ENCODE measurements at places on chromosomes 7 and 10.

- DNase-seq, result no peak
These were observed 55.9 kb downstream of the BAMBI start for GRCh38 chr10:28733245-28733644.

DNA sequence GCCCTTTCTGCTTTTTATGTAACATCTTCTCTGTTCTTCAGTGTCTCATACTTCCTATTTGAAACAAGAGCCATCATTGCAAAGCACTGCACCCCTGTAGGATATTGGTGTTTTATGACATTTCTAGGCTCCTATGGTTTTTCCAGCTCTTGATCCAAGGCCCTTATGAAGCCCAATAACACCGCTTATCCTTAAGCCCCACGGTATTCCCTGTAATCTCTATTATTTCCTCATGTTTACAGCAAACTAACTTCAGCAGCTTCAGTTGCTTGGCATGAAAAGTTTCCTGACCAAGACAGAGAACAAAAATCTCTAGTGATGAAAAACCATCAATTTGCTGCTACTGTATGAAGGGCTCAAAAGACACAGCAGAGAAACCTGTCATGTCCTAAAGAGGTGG lies 34.1 kb upstream of the TES start:
- no peak for DNase-seq

DNA sequence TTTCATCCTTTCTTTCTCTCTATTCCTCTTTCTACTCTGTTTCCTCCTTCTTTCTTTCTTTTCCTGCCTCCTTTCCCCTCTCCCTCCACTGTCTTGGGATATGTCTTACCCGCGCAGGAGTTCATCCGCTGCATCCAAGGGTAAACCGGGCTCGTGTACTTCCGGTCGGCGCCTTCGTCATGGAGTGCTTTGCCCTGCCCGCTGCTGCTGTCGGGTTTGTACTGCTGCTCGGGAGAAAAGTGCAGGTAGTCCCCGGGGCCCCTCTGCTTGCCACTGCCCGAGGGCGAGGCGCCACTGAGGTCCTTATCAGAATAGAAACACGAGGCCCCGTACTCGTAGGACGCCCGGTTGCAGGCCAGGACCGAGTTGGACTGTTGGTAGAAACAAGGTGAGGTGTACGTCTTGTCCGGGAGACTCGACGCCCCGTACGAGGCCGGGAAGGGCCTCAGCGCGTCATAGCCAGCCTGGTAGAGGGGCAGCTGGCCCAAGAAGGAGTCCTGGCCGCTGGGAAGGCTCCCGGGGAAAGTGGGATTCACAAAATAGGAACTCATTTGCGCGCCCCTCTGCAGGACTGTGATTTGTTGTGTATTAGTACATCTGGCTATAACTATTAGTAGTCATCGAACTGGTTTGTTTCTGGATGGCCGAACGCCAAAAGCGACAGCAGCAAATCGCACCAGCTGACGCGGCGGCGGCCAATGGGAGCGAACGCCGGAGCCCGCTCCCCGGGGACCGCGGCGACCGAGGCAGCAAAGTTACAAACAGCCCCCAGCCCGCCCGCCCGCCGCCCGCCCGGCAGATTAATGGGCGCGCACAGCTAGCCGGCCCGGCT lies at the start of gene HOXA6:
Gene HOXA6 (minus strand): TSS at position 576 of the 832 bp plus-strand sequence. CDS start 25 bp downstream, at position 551.
- DNase-seq, result no peak

GRCh38 chr10:65197935-65198334 lies 1676.7 kb downstream of the REEP3 start:
- no peak for DNase-seq

GRCh38 chr7:138974103-138974502 lies 7.1 kb downstream of the KIAA1549 start:
- DNase-seq, result no peak

DNA sequence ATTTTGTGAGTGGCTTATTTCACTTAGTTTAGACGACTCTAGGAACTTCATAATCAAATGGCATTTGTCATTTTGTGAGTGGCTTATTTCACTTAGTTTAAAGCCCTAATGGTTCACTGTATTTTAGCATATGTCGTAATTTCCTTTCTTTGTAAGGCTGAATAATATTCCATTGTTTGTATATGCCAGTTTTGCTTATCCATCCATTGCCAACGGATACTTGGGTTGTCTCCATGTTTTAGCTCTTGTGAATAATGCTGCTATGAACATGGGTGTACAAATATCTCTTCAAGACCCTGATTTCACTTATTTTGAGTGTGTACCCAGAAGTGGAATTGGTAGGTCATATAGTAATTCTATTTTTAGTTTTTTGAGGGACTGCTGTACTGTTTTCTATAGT lies 31.8 kb downstream of the DOCK1 start:
- DNase-seq, result no peak

DNA sequence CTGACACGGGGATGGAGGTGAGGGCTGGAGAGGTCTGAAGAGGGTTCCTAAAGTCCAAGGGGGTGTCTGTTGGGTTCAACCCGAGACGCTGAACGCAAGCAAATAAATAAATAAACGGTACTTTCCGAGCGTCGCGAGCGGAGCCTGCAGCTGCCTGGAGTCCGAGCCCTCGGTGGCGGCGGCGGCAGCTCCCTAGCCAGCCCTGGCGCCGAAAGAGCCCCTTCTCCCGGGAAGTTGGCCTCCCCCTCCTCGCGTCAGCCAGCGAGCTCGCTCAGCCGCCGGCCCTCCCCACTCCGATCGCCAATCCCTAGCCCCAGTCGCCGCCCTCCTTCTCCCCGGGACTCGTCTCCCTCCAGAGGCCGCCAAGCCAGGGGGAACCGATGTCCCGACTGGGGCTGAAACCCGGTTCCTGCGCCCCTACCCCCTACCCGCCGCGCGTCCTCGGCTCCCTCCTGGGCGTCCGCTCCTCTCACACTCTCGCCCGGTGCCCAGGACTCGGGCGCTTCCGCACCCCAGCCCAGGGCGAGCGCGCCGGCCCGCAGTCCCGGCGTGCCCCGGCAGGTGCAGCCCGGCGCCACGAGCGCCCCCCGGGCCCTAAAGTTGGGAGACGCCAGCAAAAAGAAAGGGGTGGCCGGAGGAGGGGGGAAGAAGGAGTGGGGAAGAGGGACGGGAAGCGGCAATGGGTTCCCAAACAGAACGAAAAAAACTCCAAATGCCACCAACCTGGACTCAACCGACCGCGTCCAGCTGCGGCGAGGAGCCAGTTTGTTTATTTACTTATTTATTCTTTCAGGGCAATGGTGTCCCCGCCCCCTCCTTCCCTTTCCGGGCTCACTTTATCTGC lies at the start of gene GFRA1:
Gene GFRA1 (minus strand): TSS at position 767 of the 844 bp plus-strand sequence. CDS start 1,177 bp downstream, outside the sequence.
- no peak for DNase-seq

GRCh38 chr10:118101501-118101900 lies 54.8 kb upstream of the RAB11FIP2 start:
- DNase-seq, result no peak

GRCh38 chr7:52799817-52800216 lies 235.6 kb upstream of the POM121L12 start:
- DNase-seq, result no peak

GRCh38 chr7:89770161-89770560 lies 384.1 kb upstream of the STEAP1 start:
- no peak for DNase-seq

DNA sequence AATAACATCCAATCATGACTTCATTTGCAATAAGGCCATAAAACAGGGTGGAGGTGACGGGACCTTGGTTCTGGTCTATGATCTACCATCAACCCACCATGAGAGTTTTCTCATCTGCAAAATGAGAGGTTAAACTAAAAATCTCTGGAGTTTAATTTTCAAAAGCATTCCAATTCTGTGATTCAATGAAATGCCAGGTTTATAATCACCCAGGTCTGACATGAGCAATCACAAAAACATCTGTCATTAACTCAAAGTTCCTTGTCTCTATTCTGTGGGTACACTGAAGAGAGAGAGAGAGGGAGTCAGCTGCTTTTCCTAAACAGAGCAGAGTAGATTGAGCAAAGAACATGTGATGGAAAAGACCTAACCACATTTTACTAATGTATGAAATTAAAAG lies 75.4 kb downstream of the NUDCD3 start:
- no peak for DNase-seq

DNA sequence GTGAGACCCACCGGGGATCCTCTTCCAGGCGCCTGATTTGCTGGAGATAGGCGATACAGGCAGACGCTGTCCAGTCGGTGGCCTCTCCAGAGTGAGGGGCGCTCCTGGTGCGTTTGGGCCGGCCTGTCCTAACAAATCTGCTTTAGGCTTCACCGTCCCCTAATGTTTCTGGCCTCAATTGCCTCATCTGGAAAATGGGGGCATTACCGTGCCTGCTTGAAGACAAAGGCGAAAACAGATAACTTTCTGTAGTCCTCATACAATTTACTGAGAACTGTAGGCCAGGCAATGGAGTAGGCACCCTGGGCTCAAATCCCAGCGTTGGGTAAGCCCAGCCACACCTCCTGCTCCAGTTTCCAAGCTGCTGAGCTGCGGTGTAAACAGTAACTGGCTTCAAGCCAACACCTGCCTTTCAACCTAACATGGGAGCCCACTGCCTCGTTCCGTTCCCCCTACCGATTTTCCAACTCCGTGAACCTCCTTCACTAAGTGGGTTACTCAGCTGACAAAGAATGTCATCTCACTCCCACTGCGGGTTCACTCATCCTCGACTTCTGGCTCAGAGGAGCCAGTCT lies 589 bp upstream of the ZFAND4 start:
- DNase-seq, result no peak

- DNase-seq, result no peak
These were observed at the start of gene HEPACAM2 for GRCh38 chr7:93226310-93226709. Gene HEPACAM2 (minus strand): TSS chr7:93226469.

GRCh38 chr10:60967260-60967659 lies 23.3 kb upstream of the RHOBTB1 start:
- no peak for DNase-seq

DNA sequence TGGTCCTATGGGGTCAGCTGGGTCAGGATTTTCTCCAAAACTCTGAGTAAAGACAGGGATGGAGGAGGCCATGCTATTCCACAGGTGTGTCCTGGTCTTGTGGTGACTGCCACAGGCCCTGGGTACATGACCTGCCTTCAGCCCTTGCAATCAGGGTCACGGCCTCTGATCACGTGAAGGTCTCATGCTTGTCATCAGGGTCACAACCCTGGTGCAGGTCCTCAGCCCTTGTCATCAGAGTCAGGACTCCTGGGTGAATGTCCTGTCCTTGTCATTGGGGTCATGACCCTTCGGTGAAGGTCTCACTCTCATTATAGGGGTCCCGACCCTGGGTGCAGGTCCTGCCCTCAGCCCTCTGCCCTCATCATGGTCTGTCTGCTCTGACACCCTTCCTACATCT lies 21.9 kb upstream of the TBRG4 start:
- DNase-seq, result no peak

- peak; percentile 10 for DNase-seq
These were observed at the start of gene PRKG1 for GRCh38 chr10:51074238-51075028. Gene PRKG1 (plus strand): TSS chr10:51074487.

DNA sequence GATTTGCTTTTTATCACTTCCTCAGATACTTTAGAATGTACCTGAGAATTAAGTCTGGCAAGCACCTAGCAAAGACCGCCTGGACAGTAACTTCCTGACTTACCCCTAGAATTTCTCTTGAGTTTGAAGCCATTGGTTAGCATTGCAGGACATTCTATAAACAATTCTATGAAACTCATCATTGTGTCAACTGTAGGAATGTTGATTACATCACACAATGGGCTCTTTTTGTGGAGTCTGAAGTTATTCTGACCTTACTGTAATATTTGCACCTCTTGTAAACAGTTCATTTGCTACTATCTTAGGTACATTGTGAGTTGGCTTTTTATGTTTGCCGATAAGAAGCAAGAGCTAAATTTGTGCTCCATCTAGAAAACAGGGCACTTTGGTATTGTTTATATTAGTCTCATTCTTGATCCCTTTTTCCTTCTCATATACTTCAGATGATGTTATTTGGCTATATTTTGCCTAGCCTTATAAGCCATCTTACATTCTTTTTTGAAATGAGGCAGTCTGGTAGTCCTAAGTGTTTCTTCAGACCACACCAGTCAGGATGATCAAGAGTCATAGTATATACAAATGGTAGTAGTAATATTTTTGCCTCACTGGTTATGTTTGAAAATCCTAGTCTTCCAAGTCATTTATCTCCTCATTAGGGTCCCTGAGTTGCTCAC lies 52.4 kb downstream of the CASD1 start:
- no peak for DNase-seq

GRCh38 chr10:124993736-124994451 lies 52.0 kb downstream of the ZRANB1 start:
- DNase-seq, result no peak

DNA sequence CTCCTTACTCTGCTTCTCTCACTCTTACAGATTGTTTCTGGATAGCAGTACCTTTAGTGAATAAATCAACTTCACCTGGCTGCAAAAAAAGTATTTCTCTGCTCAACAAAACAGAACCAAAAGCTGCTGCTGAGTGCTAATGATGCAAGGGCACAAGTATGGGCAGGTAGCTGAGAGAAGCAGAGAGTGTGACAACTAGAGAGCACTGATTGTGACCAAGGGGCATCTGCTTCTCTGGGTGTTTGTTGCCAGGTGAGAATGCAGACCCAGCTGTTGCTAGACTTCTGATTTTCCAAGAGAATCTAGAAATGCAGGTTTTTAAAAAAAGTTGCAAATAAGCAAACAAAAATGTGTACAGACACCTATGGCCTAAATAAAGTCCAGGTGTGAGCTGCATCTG lies 25.3 kb upstream of the PPIF start:
- no peak for DNase-seq

DNA sequence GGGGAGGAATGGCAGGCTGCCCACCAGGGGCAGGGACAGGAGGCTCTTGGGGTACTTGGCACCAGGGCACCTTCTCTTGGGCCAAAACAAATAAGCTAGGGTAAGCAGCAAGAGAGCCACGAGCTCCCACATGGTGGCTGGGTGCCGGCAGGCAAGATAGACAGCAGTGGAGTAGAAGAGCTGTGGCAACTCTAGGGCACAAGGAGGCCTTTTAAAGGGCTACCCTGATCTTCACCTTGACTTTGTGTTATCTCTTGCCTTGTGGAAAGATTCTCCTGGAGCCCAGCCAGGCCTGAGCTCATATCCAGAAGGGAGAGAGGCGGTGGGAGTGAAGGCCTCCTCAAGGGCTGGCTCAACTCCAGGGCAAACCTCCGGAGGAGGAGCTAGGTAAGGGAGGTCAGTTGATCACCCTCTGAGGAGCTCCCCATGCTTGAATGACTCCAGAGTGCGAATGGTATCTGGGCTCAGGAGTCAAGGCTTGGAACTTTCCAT lies at the start of gene CYP17A1:
Gene CYP17A1 (minus strand): TSS at position 184 of the 492 bp plus-strand sequence. CDS start 52 bp downstream, at position 132.
- no peak for DNase-seq

GRCh38 chr7:75716992-75717626 lies 21.6 kb downstream of the HIP1 start:
- no peak for DNase-seq

- DNase-seq, result no peak
These were observed 14.7 kb upstream of the CDH23 start for GRCh38 chr10:71382028-71382427.
